Sigmoid colon (tissue), 7 donors: ENCODE measurements at places on chromosomes 4 and X. TPM values are rescaled to one million over a fixed set of nuclear protein-coding genes. Genes with fewer than 3 reads are reported as not detected.

Gene CLCN5
- total RNA-seq, result 1.8 TPM

Gene ESX1
- total RNA-seq, result not detected

- no peak for DNase-seq
Observed at GRCh38 chrX:140249088-140249487, 255.8 kb downstream of the SOX3 start.

Gene GATA1
- total RNA-seq, result not detected

DNA sequence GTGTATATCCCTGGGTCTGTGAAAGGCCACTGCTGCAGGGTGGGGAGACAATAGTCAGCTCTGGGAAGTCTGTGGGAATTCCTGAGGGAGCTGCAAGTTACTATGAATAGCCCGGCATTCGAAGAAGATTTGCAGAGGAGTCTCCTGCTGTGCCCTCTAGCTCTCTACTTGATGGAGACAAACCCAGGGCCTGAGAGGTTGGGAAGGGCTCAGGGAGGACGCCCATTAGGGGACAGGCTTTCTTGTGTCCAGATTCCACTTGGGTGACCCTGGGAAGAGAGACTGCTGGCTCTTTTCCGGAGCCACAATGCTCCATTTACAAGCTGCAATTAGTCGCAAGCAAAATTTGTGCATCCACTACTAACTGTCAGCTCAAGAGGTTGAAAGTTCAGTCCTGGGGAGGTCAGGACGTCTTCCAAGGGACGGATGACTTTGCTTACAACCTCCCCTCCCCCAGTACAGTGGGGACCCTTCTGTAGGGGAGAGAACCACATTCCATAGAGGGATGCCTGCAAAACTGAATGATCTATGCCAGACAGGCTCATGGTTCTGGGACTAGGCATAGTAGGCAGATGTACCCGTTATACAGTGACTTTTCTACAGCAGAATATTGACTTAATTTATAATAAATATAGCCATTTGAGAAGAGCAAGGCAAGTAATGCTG is 48.2 kb upstream of the PHOX2B start:
- no peak for DNase-seq

Gene POF1B
- total RNA-seq, result 0.66 TPM

Gene MAPK10
- total RNA-seq, result 27.1 TPM

Gene XAGE2
- total RNA-seq, result not detected

DNA sequence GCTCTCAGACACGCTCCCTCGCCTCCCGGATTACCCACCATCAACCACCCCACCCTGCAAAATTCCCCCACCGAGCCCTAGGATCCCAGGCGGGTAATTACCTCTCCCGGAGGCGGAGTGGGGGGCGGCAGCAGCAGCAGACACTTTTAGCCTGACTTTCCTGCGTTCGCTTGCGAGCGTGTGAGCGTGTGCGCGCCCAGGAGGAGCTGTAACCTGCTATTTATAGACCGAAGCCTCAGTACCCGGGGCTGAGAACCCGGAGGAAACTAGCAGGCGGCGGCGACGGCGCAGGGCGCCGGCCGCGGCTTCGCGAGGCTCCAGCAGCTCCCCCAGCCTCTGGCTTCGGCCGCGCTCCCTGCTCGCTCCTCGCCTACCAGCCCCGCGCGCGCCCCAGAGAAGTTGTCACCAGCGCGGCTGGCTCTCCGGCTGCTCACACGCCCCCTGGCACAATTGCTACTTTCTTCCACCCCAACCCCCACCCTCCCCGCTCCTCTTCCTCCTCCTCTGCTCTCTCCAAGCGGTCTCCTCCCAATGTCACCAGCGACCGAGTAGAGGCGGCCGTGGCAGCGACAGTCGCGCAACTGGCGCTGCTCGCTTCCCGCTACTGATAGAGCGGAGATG is at the start of gene INPP4B:
Gene INPP4B (minus strand): TSS at position 194 of the 621 bp plus-strand sequence.
- DNase-seq, result peak; percentile 79

GRCh38 chr4:88196013-88196365 is 37.5 kb upstream of the ABCG2 start:
- DNase-seq, result no peak

Gene SHOX
- total RNA-seq, result not detected

Gene FRMPD3
- 0.14 TPM for total RNA-seq

Gene SLC49A3
- total RNA-seq, result 3.9 TPM

DNA sequence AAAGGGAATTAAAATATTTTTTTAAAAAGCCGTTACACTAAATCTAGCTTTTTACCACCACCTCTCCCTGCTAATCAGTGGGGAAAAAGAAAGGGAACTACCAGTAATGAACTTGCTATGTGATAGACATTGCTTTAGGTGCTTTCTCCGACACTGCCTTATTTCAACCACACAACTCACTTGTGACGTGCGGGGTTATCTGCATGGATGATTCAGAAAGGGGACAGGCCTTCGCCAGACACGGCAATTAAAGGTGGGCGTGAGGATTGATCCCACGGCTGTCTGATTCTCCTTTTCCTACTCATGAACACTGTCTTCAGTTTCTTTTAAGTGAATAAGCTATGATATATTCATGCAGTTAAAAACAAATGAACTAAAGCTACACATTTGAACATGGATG is 882 bp upstream of the CXCR3 start:
- DNase-seq, result no peak

Gene NRK
- total RNA-seq, result 3.4 TPM

DNA sequence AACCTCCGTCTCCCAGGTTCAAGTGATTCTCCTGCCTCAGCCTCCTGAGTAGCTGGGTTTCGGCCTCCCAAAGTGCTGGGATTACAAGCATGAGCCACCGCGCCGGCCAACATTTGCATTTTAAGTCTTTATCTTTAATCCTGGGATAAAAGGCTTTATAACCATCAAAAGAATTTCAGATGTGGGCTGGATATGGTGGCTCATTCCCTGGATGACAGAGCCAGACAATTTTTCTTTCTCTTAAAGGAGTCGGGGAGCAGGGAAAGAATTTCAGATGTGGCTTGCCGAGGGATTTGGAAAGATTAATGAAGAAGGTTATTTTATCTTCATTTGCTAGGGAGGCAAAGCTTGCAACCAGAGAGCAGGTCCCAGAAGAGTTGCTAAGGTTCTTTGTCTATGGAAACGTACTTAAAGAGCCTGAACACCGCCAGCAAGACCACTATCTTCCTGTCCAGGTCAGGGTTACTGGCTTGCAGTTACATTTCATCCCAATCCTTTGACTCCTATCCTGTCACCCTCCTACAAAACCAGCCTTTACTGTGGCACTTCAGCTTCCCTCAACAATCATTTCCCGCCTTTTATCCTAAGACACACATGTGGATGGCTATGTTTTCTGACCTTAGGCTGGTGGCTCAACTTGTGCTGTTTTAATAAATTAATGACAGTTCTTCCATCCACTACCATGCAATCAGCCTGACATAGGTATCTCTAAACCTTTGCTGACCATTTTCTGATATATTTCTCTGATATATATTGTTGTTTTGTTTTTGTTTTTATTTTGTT is 3.9 kb upstream of the KLHL8 start:
- DNase-seq, result no peak

Gene FGFBP1
- total RNA-seq, result not detected

Gene PABPC1L2A
- total RNA-seq, result not detected

Gene ARHGAP6
- 36.2 TPM for total RNA-seq

- no peak for DNase-seq
Observed at GRCh38 chrX:21674430-21675186, 16.5 kb upstream of the KLHL34 start.

DNA sequence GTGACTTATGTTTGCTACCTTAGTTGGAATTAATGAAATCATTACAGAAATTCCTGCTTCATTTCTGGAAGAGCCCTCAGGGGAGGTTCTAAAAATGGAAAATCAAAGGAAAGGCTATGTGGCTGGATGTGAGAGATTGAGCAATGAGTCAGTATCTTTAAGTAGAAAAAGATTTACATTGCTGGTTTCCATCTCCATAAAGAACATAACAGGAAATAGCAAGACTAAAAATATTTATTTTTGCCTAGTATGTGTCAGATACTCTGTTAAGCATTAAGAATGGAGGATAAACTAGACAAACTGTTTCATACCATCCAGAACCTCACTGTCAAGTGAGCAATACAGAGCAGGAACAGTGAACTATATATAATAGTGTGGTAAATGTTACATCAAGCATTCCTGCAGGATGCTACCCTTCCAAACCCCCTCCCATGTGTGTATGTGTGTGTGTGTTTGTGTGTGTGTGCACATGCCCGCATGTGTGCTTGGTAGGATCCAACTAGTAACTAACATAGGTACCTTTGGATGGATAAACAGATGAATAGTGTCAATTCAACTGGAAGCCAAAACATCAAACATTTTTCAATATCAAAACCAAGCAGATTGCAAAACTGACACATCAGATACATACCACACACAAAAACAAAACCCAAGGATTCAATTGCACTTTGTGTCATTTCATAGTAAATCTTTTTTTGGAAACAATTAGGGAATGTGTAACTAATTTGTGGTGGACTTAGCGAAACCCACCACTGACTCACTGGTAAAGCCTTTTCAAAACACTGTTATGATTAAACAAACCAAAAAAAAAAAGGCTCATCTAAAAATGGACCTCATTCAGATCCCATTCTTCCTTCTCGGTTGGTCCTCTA is 223.4 kb downstream of the SHROOM3 start:
- no peak for DNase-seq

Gene CCDC149
- 16.1 TPM for total RNA-seq

DNA sequence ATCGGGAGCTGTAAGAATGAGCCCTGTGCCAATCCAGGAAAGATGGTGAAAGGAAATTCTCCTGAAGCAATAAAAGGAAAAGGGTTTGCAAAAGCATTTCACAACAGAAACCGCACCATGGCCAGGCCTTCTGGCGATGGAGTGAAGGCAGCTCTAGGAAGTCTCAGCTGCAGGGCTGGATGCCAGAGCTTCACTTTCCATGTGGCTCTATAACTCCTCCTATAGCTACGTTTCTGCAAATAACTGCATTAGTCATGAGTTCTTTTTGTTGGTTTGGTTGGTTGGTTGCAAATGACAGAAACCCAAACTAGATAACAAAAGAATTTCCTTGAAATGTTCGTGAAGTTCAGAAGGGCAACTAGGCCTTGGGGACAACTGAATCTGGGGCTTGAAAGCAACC is 84.6 kb downstream of the RELL1 start:
- DNase-seq, result no peak

DNA sequence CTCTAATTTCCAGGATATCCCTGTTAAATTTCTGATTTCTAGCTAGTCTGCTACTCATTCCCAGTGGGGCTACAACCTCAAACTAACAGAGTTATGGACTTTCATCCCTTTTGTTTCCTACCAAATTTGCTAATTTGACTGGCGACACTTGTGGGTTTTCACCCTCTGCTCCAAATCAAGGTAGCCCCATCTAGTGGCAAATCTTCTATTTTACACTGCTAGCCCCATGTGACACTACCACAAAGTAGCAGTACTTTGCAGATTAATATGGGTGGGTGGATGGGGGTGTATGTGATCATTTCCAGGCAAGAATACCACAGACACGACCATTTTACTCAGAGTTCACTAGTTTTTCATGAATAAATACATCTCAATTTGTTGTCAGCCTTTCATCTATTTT is 150.3 kb downstream of the MSL3 start:
- no peak for DNase-seq

DNA sequence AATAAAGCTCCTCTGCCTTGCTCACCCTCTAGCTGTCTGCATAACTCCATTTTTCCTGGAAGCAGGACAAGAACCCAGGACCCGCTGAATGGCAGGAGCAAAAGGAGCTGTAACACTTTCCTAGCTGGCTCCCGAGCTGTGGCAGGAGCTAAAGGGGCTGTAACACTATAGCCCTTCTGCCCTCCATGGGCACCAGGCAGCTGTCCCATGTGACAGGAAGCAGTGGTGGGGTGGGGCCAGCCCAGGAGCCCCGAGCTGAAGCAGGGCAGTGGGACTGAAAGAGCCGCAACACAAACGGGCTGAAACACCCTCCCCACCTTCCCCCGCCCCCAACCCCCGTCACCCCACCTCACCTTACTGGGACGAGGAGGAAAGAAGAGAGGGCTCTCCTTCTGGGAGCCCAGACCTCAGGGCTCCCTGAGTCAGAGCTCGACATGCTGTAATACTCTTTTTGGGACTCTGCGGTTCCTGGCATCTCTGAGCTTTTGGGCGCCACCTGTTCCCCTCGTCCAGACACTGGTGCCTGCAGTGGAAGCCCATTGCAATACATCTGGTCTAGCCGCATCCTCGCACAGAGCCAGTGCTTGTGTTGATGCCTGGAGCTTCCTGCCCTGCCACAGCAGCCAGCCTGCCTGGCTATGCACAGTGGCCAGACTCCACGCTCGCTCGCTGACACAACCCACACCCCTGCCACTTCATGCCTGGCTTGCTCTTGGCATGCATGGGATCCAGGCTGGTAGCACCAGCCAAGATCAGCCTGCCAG is 39.4 kb downstream of the PPM1K start:
- no peak for DNase-seq

GRCh38 chrX:119505945-119506344 is 37.7 kb downstream of the SLC25A5 start:
- peak; percentile 5 for DNase-seq

DNA sequence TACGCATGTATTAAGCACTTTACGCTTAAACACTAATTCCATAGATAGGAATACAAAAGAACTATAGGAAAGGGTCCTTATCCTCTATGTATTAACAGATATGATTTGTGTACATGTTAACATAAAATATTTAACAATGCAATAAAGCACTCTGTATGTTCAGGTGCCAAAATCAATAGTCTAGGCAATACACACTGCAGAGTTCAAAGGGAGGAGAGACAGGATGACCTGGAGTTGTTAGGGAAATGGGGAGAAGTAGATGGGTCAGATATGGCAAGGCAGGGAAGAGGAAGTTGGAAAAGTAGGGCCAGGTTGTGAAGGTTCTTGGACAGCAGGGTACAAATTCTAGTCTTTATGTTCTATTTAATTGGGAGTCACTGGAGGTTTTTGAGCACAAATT is 2.9 kb downstream of the SGCB start:
- no peak for DNase-seq

- DNase-seq, result no peak
Observed at GRCh38 chr4:166972071-166972470, 262.2 kb downstream of the SPOCK3 start.

Gene HTT-AS
- not detected for total RNA-seq

DNA sequence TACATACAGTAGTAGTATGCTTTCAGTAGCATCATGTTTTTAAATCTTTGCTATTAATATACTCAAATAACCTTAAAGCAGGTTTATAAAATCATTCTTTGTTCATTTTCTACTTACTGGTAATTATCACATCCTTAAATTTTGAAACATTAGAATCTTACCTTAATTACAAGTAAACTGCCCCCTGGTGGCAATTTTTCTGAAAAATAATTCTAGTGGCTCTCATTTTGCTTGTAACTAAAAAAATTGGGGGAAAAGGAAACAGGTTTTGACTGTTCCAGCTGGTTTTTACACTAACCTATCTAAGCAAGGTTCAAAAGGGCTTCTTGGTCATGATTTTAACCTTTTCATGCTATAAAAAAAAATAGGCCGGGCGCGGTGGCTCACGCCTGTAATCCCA is 18.5 kb upstream of the DCAF4L1 start:
- DNase-seq, result no peak

- DNase-seq, result peak; percentile 73
Observed at GRCh38 chr4:663438-664428, 10.3 kb downstream of the ATP5ME start.
